ENCODE measurements at places on chromosomes 2 and 18. TPM values are rescaled to one million over a fixed set of nuclear protein-coding genes. Genes with fewer than 3 reads are reported as not detected.

- no peaks in the 10 kb centered on the region for H3K4me1 ChIP-seq
- no peak overlapping the region for H3K4me3 ChIP-seq
- H3K27ac ChIP-seq = no peak overlapping the region
- no peaks in the 10 kb centered on the region for H3K27me3 ChIP-seq
- no peak for DNase-seq
Observed at GRCh38 chr2:101082998-101083397, 68.2 kb downstream of the TBC1D8 start.

Gene REG3G
- not detected for total RNA-seq

GRCh38 chr2:156009293-156009692, 323.2 kb downstream of the NR4A2 start:
- no peaks in the 10 kb centered on the region for H3K4me1 ChIP-seq
- DNase-seq = no peak
- H3K4me3 ChIP-seq = no peak overlapping the region
- H3K36me3 ChIP-seq = no peaks in the 10 kb centered on the region
- H3K27me3 ChIP-seq = no peaks in the 10 kb centered on the region

DNA sequence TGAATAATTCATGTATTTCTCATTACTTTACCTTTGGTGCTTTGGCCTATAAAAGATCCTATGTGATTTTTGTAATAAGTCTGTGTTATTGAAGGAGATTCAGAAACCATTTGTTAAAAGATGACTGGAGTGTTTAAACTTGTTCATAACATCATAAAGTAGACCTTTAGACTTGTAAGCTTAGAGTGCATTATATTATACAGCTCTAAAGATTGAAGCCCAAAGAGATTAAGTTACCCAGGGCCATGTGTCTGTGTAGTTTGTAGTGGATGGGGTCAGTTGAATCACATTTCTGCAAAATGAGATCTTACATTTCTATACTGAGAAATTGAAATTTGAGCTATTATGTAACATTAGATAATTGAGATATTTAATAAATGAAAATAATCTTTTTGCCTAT, 60.2 kb upstream of the STON1 start:
- peaks cover 13% of the 10 kb centered on the region for H3K36me3 ChIP-seq
- DNase-seq = no peak
- H3K4me3 ChIP-seq = no peak overlapping the region
- no peak overlapping the region for H3K27ac ChIP-seq
- H3K27me3 ChIP-seq = no peaks in the 10 kb centered on the region

GRCh38 chr2:14540015-14540414, 92.5 kb upstream of the LRATD1 start:
- H3K27ac ChIP-seq = no peak overlapping the region
- no peaks in the 10 kb centered on the region for H3K36me3 ChIP-seq
- DNase-seq = no peak
- no peaks in the 10 kb centered on the region for H3K4me1 ChIP-seq

GRCh38 chr2:219314804-219315468, 5.7 kb upstream of the PTPRN start:
- H3K27me3 ChIP-seq = no peaks in the 10 kb centered on the region
- H3K4me3 ChIP-seq = no peak overlapping the region
- no peak for DNase-seq

- H3K36me3 ChIP-seq = no peaks in the 10 kb centered on the region
- no peaks in the 10 kb centered on the region for H3K4me1 ChIP-seq
Observed at GRCh38 chr2:187915810-187916209, 361.6 kb upstream of the TFPI start.

DNA sequence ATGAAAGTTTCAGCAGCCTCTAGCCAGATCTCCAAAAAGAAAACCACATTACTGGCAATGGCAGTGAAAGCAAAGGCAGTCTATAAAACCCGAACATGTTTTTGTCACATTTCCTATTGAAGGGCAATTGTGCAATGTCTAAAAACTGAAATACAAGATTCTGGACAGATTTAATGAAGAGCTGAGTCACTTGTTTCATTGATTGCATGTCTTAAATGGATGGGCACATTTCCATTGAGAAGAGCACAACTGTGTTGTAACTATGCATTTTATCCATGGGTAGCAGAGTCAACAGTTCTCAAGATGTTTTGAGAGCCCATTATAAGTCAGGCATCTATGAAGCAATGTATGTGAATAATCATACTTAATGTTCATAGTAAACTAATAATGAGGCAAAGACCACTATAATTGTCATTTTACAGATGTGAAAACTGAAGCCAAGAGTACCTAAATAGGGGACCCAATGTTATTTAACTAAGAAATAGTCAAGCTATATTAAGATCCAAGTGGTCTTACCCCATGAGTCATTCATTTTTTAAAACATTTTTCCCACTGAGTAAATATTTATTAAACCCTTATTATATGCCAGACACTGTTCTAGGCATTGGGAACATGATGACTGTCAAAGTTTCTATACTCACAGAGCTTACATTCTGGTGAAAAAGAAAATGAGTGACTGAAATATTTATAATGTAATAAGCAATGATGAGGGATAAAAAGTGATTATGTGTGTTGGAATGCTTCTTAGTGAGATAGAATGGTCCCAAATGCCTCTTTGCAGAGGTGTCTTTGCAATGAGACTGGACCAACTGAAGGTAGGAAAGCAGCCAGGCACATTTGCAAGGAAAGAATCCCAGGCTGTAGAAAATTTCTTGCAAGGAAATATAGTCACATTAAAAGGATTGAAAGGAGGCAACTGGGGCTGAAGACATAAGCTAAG, 818.9 kb upstream of the ACVR2A start:
- no peak for DNase-seq
- no peaks in the 10 kb centered on the region for H3K27me3 ChIP-seq
- no peaks in the 10 kb centered on the region for H3K36me3 ChIP-seq
- H3K4me3 ChIP-seq = no peak overlapping the region
- no peaks in the 10 kb centered on the region for H3K4me1 ChIP-seq

DNA sequence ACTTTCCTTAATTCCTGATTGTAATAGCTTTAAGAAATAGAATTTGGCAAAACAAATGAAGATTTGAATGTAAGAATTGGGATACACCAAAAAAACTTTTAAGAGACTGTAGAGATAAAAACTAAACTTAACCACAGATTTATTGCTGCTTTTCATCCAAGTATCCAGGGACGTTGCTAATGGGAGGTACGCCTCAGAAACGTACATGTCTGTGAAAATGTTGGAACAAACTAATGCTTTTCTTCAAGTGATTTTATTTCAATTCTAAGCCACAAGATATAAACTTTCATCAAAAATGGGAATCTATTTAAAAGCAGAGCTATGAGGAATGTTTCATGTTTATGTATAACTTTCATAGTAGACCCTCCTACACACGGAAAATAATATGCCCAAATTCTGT, 66.3 kb downstream of the ARHGAP15 start:
- no peak for DNase-seq
- no peaks in the 10 kb centered on the region for H3K27me3 ChIP-seq
- H3K4me3 ChIP-seq = no peak overlapping the region
- no peak overlapping the region for H3K27ac ChIP-seq
- H3K4me1 ChIP-seq = no peaks in the 10 kb centered on the region

Gene ZNF804A
- not detected for total RNA-seq

- H3K4me3 ChIP-seq = no peak overlapping the region
- no peak for DNase-seq
- H3K4me1 ChIP-seq = no peaks in the 10 kb centered on the region
- H3K27me3 ChIP-seq = no peaks in the 10 kb centered on the region
Observed at GRCh38 chr2:20771299-20771698, 51.6 kb downstream of the LDAH start.

DNA sequence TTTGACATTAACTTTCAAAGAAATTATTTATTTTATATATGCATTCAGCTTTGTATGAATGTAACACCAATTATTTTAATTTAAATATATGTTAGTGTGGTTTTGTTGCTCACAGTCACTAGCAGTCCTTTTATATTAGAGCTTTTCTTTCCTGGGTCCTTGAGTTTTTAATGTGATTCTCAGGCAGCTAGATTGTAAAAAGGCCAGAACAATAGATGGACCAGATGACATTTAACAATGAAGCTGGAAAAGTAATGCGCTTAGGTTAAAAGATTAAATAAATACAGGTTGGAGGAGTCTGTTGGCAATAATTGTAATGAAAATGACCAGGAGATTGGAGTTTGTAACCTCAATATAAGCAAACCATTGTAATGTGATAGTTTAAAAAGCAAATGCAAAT, 171.1 kb downstream of the FTCDNL1 start:
- DNase-seq = no peak
- no peak overlapping the region for H3K4me3 ChIP-seq

DNA sequence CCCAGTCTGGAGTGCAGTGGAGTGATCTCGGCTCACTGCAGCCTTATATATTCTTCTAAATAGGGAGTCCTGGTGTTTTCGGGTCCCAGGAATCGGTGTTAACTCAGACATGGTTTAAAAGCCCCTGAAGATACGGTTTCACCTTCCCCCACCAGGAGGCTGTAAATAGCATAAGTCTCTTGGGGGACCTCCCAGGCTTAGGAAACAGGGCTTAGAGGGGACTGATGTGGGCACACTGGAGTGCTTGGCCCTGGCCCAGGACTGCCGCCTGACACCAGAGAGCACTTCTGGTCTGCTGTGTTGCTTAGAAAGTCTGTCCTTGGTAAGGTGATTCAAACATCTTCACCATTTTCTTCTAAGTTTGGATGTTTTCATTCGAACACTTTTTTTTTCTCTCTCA, 39.7 kb upstream of the MAP4K4 start:
- no peak overlapping the region for H3K27ac ChIP-seq
- DNase-seq = no peak
- H3K4me3 ChIP-seq = no peak overlapping the region
- no peaks in the 10 kb centered on the region for H3K36me3 ChIP-seq
- no peaks in the 10 kb centered on the region for H3K27me3 ChIP-seq

GRCh38 chr2:54065411-54065810, 50.0 kb upstream of the ACYP2 start:
- H3K27me3 ChIP-seq = no peaks in the 10 kb centered on the region
- no peaks in the 10 kb centered on the region for H3K4me1 ChIP-seq
- H3K36me3 ChIP-seq = no peaks in the 10 kb centered on the region
- no peak overlapping the region for H3K27ac ChIP-seq
- no peak overlapping the region for H3K4me3 ChIP-seq
- DNase-seq = no peak

Gene PLA2R1
- total RNA-seq = 2.2 TPM

DNA sequence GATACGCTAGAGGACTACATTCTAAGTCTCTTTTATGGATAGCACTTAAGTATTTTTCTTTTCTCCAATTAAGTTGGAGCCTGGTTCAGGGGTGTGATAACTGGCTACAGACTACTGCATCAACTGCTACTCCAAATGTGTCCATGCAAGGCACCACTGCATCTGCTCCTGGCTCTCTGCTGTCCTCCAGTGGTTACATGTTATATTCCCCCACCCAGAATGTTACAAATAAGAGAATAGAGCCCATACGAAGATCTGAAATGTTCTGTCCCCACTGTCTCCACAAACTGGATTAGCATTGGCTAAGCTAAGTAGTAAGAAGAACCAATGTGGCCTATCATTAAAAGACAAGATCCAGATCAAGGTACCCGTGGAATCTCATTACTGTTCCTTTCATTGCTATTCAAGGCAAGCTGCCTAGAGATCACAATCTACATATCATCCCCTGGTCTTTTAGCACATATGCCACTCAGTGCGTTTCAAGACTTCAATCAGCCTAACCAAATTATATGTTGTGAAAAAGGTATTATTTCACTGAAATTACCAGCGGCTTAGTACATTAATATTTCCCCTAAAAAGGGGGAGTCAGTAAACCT, 308.3 kb upstream of the SLC8A1 start:
- no peak overlapping the region for H3K27ac ChIP-seq
- H3K4me1 ChIP-seq = no peaks in the 10 kb centered on the region
- no peaks in the 10 kb centered on the region for H3K27me3 ChIP-seq
- H3K36me3 ChIP-seq = no peaks in the 10 kb centered on the region

Gene ERBB4
- total RNA-seq = 0.34 TPM

Gene ARHGEF4
- 13.3 TPM for total RNA-seq

Gene HRH4
- not detected for total RNA-seq

Gene GKN1
- total RNA-seq = not detected

DNA sequence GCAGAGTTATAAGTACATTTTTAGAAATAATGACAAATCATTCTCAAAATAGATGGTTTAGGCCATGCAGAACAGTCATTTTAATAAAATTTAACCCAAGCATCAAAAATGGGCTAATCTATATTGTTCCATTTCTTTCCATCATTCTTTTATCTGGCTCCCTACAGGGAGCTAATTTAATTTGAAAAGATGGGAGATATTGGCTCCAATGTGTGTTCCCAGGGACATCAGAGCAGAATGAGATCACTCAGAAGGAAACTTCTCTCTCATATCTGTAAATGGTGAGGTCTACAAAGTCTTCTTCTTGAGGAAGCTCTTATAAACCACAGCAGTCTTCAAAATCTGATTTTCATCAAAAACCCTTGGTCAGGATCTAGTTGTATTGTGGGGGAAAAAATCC, 119.4 kb upstream of the RAB6C start:
- no peak for DNase-seq
- H3K27me3 ChIP-seq = no peaks in the 10 kb centered on the region
- no peak overlapping the region for H3K4me3 ChIP-seq

GRCh38 chr18:8556424-8556823, 52.8 kb upstream of the RAB12 start:
- no peaks in the 10 kb centered on the region for H3K36me3 ChIP-seq
- no peaks in the 10 kb centered on the region for H3K27me3 ChIP-seq
- H3K27ac ChIP-seq = no peak overlapping the region
- H3K4me1 ChIP-seq = no peaks in the 10 kb centered on the region
- no peak for DNase-seq

DNA sequence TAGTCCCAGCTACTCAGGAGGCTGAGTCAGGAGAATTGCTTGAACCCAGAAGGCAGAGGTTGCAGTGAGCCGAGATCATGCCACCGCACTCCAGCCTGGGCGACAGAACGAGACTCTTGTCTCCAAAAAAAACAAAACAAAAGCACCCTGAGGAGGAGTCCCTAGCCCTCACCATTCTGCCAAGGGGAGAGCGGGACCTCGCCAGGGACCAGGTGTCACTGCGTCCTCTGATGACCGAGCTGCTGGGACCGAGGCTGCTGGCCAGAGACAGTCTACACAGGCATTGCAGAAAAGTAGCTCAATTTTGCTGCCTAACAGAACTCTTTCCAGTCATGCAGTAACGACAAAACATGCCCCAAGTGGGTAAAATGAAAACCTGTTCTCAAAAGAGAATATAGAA, 18.4 kb downstream of the NCK2 start:
- H3K4me3 ChIP-seq = no peak overlapping the region
- peaks cover 12% of the 10 kb centered on the region for H3K4me1 ChIP-seq
- H3K27ac ChIP-seq = no peak overlapping the region
- H3K36me3 ChIP-seq = no peaks in the 10 kb centered on the region

All from H1 (cell line).